ENCODE measurements at places on chromosomes 5 and 9.

GRCh38 chr9:126536131-126536530 lies 77.6 kb upstream of the LMX1B start:
- DNase-seq, result no peak

GRCh38 chr5:153159616-153160015 lies 330.9 kb upstream of the GRIA1 start:
- DNase-seq, result no peak

GRCh38 chr5:6117212-6117611 lies 261.1 kb downstream of the MED10 start:
- no peak for DNase-seq

GRCh38 chr5:110027527-110028322 lies 338.0 kb downstream of the MAN2A1 start:
- no peak for DNase-seq

- no peak for DNase-seq
Measured at GRCh38 chr5:21238786-21239185, 1250.8 kb upstream of the CDH18 start.

GRCh38 chr9:109411798-109412352 lies 86.2 kb downstream of the PTPN3 start:
- DNase-seq, result peak; percentile 8

DNA sequence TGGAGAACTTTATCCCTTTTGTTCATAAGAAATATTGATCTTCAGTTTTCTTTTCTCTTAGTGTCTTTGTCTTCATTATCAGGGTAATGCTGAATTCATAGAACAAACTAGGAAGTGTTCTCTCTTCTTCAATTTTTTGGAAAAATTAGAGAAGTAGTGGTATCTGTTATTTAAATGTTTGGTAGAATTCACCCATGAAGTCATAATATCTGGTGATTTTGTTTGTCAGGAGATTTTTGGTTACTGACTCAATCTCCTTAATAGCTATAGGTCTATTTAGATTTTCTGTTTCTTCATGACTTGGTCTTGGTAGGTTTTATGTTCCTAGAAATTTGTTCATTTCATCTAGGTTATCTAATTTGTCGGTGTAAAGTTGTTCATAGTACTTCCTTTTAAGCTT lies 45.4 kb upstream of the STARD4 start:
- DNase-seq, result no peak

GRCh38 chr5:84381502-84382362 lies 2.9 kb downstream of the EDIL3 start:
- DNase-seq, result peak; percentile 65

- DNase-seq, result no peak
Measured at GRCh38 chr5:115229606-115230005, 33.1 kb downstream of the PGGT1B start.

GRCh38 chr9:73024601-73025034 lies 71.8 kb upstream of the ALDH1A1 start:
- no peak for DNase-seq

- DNase-seq, result no peak
Measured at GRCh38 chr9:18795947-18796671, 236.9 kb downstream of the SAXO1 start.

DNA sequence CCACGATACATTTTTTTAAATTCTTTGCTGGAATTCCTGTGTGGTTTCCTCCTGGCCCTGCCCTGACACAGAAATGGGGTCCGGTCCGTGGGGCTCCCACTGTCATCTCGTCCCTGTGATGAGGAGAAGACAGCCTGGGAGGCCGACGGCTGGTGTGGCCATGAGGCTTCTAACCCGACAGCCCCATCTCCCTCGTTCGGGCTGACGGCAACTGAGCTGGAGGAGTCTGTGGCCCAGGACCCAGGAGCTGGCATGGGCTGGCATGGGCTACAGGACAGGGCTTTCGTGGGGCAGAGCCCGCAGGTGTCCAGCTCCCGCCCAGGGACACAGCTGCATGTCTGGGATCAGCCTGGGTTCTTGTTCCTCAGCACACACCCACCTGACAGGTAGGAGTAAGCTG lies 13.8 kb downstream of the LCN9 start:
- DNase-seq, result no peak

GRCh38 chr5:132010645-132010988 lies 841 bp downstream of the ACSL6 start:
- no peak for DNase-seq

GRCh38 chr9:18997151-18997550 lies 35.9 kb downstream of the SAXO1 start:
- DNase-seq, result no peak

- DNase-seq, result no peak
Measured at GRCh38 chr5:98975682-98976407, 47.0 kb upstream of the CHD1 start.

- DNase-seq, result no peak
Measured at GRCh38 chr9:127966416-127967150, 14.2 kb downstream of the EEIG1 start.

DNA sequence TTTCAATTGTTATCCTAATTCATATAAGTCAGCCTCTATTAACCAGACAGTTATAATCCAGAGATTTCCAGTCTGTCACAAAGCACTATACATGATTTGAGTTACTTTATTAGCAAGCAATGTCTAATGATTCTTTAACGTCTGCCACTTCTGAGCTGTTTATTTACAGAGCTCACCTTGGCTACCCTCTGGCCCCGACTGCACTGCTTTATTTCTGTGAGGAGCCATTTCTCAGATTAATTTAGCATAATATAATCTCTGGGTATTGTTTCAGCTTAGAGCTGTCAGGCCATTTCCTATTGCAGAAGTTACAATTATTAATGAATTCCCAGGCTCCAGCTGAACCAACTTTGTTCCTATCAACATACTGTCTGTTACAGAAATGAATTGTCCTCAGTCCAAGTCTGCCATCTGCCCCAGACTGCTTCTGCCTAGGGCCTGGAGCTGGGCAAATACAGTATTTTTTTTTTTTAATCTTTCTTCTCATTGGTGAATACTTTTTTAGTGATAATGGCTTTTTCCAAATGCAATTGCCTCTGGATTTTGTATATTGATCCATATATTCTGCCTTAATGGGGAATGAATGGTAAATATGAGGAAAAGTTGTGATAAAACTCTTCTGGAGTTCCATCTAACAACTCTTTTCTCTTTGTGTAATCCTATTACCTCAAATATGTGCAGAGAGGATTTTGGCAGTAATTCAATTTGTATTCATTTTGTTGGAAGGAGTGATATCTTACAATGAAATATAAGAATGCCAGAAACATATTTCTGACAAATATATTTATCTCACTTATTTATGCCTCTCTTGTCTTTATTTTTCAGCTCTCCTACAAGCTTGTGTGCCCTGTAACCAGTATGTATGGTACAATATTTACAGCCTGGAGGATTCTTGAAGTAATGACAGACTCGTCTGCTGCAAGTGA lies 104.7 kb downstream of the FOCAD start:
- DNase-seq, result no peak

DNA sequence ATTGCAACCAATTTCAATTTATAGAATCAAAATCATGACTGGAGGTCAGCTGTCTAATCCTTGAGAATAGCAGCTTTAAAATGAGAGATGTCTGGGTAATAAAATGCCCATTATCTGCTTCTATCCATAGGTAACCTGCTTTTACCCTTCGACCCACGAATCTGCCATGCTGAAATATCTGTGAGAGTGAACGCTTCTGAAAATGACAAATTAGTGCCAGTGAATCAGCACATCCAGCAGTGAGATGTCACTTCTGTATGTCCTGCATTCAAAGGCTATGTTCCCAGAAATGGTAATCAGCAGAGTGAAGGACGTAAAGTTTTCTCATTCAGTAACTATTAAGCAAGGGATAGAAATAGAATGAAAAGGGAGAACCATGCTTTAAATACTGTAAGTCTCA lies 532.4 kb upstream of the ITGA1 start:
- no peak for DNase-seq

- DNase-seq, result no peak
Measured at GRCh38 chr5:27479859-27480258, 441.5 kb upstream of the CDH9 start.

GRCh38 chr5:171750311-171750788 lies 35.3 kb upstream of the SMIM23 start:
- DNase-seq, result no peak

DNA sequence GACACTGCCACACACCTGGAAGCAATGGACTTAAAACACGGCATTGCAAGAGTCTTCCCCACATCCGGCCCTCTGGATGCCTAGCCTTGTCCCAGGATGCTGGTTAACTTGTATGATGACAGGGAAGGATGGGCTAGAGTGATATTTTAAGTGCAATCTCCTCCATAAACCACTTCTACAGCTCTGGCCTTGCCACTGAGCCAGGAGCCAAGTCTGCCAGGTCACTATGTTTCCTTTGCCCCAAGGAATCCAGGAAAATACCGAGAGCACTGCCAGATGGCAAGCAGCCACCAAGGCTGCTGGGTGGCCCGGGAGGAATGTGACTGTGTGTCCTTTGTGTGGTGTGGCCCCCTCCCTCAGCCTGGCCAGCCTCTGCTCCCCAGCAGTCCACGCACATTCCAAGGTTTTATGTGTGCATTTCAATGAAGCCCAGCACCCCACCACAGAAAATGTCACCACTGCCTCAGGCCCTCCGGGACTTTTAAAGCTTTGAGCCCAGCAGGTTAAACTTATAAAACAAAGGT lies 106.0 kb downstream of the FRMD3 start:
- no peak for DNase-seq

DNA sequence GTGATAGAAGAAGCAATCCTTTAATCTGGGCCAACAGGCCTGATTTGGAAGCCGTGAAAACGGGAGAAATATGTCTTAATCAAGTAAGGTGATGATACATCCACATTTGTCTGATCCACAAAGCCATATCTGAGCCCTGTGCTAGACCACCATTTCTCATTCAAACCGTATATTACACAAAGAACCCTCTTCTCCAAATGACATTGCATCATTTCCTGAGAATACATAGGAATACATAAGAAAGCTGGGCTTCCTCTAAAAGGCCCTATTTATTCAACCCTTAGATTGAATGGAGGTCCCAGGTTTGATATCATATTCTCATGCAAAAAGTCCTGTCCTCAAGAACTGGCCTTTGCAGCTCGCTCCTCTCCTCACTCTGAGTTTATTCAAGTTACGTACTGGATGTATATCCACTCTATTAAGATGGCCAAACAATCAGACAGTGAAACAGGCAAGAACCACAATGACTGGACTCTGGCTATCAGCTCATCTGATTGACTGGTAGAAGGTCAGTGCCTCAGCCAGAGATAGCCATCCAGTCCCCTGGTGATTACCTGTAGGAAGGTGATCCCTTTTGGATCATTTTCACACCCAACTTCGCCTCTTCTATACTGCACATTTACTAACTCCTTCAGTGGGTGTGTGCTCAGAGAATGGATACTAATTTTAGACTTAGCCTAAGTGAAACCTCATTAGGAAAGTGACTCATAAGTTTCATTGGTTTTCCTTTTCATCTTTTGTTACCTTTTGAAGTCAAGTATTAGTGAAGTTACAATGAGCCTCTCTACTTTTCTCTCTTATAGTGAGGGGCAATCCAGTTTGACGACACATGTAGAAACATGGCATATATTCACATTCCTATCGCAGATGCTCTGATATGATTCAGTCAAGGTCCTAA lies 167.6 kb upstream of the WWC1 start:
- peak; percentile 24 for DNase-seq

- no peak for DNase-seq
Measured at GRCh38 chr5:68297656-68298055, 82.1 kb downstream of the PIK3R1 start.

- DNase-seq, result no peak
Measured at GRCh38 chr5:142772446-142773293, 2.5 kb downstream of the ARHGAP26 start.

DNA sequence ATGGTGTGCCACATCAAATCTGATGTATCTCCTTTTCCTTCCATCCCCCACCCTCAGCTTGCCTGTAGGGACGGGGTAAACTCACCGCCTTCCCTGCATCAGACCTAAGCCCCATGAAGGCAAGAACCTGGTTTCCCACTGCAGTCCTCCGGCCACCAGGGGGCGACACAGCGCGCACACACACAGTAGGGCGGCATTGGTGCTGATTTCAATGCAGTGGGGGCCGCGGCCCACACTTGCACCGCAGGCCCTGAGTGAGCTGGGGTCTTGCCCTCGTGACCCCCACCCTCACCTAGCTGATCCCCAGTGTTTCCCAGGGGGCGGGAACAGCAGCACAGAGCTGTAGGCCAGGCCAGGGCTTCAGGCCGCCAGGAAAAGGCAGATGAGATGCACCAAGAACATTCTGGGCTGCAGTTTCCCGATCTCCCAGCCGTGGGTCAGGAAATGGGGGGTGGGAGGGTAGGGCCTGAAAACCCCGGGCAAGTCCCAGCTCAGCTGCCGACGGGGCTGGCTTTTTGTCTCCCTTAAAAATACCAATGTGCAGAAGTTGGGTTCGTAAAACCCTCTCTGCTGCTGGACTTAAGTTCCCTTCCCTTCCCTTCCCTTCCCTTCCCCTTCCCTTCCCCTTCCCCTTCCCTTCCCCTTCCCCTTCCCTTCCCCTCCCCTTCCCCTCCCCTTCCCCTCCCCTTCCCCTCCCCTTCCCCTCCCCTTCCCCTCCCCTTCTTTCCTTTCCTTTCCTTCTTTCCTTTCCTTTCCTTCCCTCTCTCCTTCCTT lies 19.5 kb downstream of the FAM163B start:
- no peak for DNase-seq

DNA sequence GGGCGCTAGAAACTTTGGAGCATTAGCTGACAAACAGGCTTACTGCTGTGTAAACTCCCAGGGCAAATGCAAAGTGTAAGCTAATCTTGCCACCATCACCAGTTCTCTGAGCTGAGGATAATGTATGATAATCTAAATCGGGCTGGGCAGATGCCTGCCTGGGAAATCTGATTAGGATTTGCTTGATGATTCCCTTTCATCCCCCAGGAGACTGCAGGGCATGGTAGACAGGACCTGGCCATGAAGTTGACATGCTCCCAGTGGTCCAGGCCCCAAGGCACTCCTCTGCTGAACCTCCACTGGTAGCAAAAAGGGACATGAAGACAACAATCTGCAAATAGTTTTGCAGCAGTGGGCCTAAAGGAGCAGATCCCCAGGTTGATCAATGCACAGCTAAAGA lies 317.5 kb downstream of the SPOCK1 start:
- DNase-seq, result no peak
